Stimulated activated CD8-positive, alpha-beta memory T cell treated with anti-CD3 and anti-CD28 coated beads, Interleukin-2, amount 100 ng/mL, for 1 hour (primary cell): ENCODE measurements at places on chromosomes 3 and 15.

GRCh38 chr3:129316248-129317013 is 37.8 kb downstream of the HMCES start:
- peak; percentile 75 for DNase-seq

DNA sequence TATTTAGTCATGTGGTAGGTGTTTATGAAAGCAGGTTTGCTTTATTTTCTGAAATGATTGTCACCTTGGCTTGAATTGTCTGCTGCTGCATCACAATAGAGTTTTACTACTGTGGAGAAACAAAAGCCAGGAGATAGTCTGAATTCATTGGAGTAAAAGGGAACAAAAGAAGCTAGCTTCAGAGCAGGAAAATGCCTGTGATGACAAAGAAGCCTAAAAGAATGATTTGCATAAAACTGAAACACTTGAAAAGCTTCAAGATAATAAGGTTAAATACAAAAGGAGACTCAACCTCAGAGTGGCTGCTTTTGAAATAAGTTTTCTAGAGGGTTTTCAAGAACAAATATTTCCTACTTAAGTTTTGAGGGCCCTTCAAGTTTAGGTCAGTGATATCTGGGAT is 138.3 kb downstream of the PTPRG start:
- DNase-seq: no peak

DNA sequence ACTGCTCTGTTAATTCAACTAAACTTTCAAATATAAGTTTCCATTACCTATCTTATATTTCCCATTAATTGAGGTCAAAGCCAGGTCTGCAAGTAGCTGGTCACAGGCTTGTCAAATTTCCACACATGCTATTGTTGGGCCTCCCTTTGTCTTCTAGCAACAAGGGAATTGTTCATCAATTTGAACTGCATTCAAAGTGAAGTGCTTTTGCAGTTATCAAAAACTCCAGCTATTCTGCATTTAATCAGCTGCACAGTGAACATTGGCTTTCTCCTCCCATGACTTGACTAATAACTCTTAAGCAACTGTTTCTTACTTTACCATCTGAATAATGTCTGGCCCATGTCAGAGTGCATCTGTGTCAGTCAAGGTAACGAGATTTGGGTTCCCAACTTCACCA is 198.4 kb downstream of the KCNH8 start:
- no peak for DNase-seq

- no peak for DNase-seq
Measured at GRCh38 chr3:81728766-81729544, 32.5 kb downstream of the GBE1 start.

DNA sequence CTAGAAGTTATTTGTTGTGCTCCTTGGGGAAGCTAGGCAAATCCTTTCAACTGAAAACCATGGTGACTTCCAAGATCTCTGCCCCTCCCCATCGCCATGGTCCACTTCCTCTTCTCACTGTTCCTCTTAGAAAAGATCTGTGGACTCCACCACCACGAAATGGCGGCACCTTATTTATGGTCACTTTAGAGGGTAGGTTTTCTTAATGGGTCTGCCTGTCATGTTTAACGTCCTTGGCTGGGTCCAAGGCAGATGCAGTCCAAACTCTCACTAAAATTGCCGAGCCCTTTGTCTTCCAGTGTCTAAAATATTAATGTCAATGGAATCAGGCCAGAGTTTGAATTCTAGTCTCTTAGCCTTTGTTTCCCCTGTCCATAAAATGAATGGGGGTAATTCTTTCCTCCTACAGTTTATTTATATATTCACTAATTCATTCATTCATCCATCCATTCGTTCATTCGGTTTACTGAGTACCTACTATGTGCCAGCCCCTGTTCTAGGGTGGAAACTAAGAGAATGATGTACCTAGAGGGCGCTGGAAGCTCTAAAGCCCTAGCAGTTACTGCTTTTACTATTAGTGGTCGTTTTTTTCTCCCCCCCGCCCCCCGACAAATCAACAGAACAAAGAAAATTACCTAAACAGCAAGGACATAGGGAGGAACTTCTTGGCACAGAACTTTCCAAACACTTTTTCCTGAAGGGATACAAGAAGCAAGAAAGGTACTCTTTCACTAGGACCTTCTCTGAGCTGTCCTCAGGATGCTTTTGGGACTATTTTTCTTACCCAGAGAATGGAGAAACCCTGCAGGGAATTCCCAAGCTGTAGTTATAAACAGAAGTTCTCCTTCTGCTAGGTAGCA is 657 bp downstream of the PATL2 start:
- DNase-seq: no peak

- no peak for DNase-seq
Measured at GRCh38 chr3:142098964-142099363, 50.4 kb downstream of the TFDP2 start.

DNA sequence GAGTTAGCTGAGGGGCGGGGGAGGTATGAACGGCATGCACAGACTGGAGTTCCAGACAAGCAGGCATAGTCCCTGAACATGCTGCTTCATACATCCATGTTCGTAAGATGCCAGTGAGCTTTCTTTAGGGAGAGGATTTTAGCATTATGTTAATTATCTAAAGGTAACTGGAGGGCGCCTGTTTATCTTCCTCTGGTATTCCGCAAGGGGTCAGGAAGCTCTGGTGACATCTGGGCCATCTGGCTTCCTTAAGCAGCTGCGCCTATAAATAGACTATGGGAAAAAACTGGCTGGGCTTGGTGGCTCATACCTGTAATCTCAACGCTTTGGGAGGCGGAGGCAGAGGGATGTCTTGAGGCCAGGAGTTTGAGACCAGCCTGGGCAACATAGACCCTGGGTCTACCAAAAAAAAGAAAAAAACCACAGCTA is 1.5 kb upstream of the FBXO22 start:
- DNase-seq: no peak

- DNase-seq: no peak
Measured at GRCh38 chr3:152278756-152279427, 10.2 kb downstream of the MBNL1 start.

DNA sequence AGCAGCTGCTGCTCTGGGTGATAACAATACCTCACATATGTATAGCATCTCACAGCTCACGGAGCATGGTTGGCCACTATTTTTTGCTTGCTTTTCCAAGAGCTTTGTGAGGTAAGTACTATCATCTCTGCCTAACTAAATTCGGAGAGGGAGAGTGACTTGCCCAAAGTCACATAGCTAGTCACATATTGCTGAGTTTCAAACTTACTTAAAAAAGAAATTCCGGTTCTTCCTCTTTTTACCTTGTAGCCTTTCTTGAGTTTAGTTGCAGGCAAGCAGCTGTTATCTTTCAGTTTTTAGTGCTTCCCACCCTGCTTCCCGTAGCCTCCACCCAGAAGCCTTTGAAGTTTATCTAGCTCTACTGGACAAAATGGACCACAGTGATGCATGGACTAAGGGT is 309.2 kb downstream of the PDCD6IP start:
- no peak for DNase-seq

DNA sequence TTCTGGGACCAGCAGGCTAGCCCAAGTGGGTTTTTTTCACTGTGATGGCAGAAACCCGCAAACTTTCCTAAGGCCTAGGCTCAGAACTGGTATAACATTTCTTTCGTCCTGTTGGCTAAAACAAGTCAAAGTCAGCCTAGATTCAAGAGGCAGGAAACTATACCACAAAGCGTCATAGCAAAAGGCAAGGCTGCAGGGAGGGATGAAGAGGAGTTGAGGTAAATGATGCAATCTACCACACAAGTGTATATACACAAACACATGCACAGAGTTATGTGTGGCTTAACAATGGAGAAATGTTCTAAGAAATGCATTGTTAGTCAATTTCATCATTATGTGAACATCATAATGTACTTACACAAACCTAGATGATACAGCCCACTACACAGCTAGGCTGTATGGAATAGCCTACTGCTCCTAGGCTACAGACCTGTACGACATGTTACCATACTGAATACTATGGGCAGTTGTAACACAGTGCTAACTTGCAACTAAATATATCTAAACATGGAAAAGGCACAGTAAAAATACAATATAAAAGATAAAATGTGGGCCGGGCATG is 225.6 kb downstream of the TBL1XR1 start:
- DNase-seq: no peak

- DNase-seq: no peak
Measured at GRCh38 chr15:33778852-33779251, 189.4 kb upstream of the CHRM5 start.

DNA sequence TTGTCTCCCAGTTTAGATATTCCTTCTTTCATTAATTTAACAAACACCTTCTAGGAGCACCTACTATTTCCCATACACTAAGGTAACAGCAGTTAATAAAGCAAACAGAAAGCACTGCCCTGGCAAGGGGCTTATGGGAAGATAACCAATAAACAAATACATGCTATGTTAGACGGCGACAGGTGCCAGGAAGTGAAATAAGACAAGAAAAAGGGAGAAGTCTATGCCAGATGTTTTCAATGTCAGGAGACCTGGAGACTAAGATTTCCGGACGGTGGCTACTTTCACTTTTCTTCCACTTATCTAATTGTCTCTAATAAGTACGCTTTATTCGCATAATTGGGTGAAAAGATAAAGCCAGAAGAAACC is 32.5 kb upstream of the ZNF445 start:
- DNase-seq: no peak

DNA sequence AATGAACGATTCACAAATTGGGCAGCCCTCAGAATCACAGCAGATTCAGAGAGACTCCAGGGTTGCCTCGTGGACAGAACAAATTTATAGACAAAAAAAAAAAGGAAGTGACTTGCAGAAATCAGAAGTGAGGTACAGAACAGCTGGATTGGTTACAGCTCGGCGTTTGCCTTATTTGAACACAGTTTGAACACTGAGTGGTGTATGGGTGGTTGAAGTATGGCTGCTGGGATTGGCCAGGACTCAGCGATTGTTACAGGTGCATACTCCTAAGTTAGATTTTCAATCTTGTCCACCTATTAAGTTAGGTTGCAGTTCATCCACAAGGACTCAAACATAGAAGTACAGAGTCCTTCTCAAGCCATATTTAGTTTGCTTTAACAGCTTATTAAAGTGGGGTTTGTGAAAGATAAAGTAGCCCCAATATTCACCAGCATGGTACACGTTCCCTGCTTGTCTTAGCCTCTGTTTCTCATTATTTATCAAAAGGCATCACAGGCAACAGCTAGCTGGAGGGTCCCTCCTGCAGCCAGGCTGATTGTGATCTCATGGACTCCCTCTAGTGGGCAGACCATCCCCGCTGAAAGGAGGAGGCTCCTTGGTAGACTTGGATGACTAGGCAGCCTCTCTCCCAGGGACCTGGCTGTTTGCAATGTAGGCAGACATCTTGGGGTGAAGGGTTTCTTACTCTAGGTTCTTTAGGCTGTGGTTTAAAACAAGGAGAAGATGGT is 17.6 kb upstream of the ALDH1L1 start:
- DNase-seq: peak; percentile 10

DNA sequence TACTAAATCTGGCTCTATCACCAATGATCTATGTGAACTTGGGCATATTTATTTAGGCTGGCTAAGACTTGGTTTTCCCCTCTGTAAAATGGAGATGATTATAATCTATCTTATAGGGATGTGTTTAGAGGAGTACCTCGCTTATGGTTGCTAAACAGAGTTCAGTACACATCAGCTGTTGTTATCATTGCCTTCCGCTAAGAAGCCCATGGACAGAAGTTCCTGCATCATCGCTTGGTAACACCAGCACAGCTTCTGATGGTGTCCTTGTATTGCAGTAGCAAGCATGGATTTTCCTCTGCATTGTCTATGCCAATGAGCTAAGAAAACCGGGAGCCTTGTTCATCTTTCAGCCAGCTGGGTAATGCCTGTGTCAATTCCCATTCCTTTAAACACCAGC is 73.1 kb upstream of the LRTM1 start:
- no peak for DNase-seq

- DNase-seq: no peak
Measured at GRCh38 chr15:70249616-70250015, 151.9 kb upstream of the TLE3 start.

- no peak for DNase-seq
Measured at GRCh38 chr3:44996556-44996969, 20.5 kb downstream of the EXOSC7 start.

DNA sequence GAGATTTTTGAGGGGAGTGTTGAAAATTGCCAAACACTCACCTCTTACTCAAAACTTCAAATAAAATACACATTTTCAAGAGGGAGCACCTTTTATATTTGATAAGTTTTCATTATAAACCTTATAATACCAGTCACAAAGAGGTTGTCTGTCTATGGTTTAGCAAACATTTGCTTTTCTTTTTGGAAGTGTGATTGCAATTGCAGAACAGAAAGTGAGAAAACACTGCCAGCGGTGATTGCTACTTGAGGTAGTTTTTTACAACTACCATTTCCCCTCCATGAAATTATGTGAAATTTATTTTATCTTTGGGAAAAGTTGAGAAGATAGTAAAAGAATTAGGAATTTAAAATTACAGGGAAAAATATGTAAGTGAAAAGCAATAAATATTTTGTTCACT is 20.1 kb downstream of the DIPK2A start:
- DNase-seq: no peak

- no peak for DNase-seq
Measured at GRCh38 chr15:38531509-38531908, 33.1 kb downstream of the RASGRP1 start.

GRCh38 chr3:117550766-117551165 is 841.2 kb downstream of the TUSC7 start:
- no peak for DNase-seq

DNA sequence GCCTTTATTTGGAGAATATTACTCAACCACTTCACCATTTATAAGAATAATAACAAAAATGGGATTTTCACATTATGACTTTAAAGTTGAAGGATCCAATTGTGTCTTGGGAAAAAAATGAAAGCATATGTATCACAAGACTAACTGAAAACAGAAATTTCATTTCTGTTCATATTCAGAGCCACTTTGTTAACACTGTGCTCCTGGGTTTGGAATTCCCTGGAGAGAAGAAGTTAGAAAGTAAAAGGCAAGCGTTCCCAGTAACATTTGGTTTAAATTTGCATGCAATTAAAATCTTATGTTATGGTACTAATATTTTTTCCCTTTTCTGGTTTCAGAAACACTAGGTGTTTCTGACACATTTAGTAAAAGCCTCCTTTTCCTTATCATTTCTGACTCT is 230.8 kb downstream of the RBMS3 start:
- DNase-seq: no peak

GRCh38 chr15:42267286-42267685 is 5.7 kb upstream of the GANC start:
- no peak for DNase-seq

- no peak for DNase-seq
Measured at GRCh38 chr15:82275410-82275809, 12.8 kb downstream of the SAXO2 start.

GRCh38 chr15:82647045-82647834 is at the start of gene CPEB1:
Gene CPEB1 (minus strand): TSS chr15:82647363. CDS start chr15:82628459, 18,904 bp downstream.
- DNase-seq: peak; percentile 24
